CD8-positive, alpha-beta memory T cell (primary cell): ENCODE measurements at places on chromosomes 2 and 18.

GRCh38 chr18:75267643-75268363, 57.2 kb downstream of the TSHZ1 start:
- no peak for DNase-seq

DNA sequence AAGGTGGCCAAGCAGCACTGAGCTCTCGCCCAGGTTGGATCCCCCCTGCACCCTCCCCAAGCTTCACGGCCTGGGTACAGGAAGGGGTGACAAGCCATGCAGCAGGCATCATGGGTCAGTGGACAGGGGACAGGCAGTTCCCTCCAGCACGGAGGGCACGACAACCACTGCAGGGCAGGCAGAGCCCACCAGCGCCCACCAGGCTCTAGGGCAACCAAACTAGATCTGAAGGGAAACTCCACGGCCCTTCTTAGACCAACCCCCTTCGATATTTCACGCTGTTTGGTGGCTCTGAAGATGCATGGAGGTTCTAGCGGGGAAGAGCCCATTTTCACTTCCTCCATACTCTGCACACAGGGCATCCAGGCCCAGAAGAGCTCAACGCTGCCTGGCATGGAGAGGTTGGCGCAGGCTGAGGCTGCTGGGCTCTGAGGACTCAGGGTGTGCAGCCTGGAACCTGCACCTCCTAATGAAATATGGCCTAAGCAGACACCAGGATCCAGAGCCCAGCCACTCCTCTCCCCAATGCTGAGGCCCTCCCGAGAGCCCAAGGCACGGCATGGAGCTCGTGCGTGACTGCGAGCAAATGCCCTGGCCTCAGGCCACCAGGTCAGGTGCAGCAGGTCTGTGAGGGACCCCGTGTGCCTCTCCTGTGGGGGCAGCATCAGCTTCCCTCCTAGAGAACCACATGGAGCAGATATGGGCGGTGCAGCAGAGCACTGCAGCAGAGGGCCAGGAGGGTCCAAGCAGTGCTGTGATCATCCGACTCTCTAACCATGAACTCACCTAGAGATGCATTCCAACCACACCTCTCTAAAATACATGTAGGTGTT, 8.7 kb upstream of the MTERF4 start:
- no peak for DNase-seq

DNA sequence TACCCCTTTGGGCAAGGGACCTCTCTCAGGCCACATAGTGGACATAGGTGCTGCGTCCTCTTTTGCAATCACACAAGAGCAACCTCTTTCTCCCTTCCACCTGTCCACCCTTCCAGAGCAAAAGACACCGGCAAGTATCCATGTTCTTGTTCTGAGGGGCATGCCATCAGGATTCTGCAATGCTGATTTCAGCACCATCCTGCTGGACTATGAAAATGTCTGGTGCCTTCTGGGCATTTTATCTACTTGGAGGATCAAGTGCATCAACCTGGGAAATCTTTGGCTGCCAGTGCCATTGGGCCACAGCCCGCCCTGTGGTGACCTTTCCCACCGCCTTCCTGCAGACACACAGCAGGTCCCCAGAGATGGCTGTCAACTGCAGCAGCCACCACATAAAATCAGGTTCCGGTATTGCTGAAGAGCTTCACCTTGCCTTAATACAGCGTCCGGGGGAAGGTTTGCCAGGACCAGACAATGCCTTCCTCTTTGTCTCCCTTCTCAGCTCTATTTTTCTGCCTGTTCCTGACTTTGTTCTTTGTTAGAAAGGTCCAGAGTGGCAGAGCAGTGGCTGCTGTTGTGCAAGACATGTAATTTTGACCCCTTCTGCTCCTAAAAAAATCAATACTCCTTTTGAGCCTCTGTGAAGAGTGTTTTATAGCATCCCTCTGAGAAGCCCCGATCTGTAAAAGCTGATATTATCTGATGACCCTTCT, 18.5 kb upstream of the BOD1L2 start:
- DNase-seq = no peak

DNA sequence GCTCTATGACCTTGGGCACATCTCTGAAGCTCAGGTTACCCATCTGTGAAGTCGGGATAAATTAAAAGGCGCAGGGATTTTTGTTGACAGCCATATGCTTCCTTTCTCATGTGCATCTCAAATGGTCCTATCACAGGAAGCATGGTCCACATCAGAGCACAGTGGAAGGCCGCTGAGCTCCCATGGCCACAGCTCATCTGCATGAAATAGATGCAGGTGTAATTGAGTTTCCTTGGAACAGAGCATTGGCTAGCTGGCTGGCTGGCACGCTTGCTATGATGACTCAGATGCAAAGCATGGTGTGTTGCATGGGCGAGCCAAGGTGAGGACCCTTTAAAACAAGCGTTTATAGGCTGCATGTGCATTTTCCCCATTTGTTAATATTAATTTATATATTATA, 79.3 kb downstream of the TXNL1 start:
- no peak for DNase-seq

DNA sequence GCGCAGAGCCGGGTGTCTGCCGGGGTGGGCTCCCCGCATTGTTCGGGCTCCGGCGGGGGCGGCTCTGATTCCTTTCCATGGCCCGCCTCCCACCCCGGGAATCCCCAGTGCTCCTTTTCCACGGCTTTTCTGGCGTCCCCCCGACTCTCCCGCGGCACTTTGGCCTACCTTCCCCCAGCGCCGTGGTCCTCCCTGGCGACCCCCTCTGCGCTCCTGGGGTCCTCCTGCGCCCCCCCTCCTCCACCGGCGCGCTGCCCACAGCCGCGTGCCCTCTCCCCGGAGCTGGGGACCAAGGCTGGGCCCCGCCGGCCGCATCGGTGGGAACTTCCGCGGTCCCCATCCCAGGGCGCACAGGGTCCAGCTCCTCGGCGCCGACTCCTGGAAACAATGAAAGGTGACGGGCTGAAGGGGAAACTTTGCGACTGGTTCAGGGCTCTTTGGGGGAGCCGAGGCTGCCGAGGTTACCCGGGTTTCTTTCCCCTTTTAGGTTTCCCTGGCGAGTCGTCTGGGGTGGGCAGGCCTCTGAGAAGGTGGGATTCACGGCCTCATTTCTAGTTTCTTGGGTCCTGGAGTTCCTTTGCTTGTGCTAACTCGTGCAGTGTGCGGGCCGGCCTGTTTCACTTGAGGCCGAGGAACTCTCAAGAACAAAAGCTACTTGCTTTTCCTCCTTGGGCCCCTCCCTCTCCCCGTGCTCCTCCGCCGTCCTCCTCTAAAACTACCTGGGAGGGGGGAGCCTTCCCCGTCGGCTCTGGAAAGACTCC, 2.2 kb downstream of the TGIF1 start:
- peak; percentile 58 for DNase-seq

DNA sequence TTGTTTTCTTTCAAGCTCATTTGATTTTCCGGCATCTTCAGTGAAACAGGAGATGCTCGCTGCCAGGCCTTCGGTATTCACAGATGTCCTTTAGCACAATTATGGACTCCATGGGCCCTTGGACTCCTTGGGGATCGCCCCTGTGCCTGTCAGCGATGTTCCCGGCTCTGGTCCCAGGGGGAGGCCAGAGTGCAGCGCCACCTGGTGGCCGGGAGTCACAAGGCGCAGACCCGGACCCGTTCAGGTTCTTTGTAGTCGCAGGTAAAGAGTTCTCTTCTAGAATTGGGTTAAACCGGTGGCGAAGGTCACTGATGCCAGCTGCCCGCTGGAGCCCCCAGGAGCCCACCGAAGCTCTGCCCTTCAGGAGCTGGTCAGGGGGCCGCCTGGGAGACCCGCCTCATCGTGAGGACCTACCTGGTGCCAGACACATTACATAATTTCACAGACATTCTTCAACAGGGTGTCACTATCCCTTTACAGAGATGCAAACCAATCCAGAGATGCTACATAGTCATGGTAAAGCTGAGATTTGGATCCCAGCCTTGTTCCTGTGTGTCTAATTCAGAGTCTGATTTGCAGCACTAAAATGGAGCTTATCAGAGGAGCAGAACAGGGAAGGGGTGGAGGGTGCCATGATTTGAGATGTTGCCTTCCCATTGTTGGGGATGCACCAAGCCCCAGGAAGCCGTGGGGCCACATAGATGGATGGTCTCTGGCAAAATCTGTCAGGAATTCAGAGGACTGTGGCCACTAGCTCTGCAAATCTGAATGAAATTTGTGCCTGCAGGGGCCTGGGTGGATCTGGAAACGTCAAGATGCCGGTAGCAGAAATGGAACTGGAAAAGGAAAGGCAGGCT, 6.0 kb upstream of the INPP5D start:
- DNase-seq = peak; percentile 66

- DNase-seq = no peak
These were observed 485.2 kb upstream of the REG3G start for GRCh38 chr2:78540255-78540654.

- DNase-seq = no peak
These were observed 814.2 kb upstream of the SLC39A10 start for GRCh38 chr2:194842871-194843270.
